MCF 10A (cell line): ENCODE measurements at places on chromosomes 13 and 19. TPM values are rescaled to one million over a fixed set of nuclear protein-coding genes. Genes with fewer than 3 reads are reported as not detected.

The FARSA gene
- total RNA-seq: 78.6 and 107 TPM in 2 replicates

The APOC1 gene
- total RNA-seq: 1.1 and 2.7 TPM in 2 replicates

The IFNL1 gene
- not detected in 2 replicates for total RNA-seq

The KCNK6 gene
- 5.3 and 6.2 TPM in 2 replicates for total RNA-seq

DNA sequence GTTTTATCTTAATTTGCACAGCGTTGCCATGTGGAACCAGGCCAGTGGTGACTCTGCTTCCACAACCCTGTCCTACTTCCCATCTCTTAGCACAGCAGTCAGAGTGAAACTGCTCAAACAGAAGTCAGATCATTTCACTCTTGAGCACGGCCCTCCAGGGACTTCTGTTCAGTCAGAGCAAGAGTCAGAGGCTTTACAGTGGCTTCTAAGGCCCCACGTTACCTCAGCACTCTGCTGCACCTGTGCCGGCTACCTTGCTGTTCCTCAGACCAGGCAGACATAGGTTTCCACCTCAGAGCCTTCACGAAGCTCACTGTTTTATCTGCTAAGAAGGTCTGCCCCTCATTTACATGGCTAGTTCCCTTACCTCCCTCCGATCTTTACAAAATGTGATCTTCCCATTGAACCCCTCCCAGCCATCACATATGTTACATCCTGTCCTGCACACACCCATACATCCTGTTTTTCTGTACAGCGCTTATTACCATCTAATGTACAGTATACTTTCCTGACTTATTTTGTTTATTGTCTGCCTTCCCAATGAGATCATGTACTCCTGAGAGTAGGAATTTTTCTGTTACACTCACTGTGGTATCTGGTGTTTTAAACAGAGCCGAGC is 41.6 kb downstream of the TM9SF2 start:
- DNase-seq: no peak

GRCh38 chr19:49808711-49809159 is 4.4 kb downstream of the FUZ start:
- DNase-seq: peak; percentile 42

DNA sequence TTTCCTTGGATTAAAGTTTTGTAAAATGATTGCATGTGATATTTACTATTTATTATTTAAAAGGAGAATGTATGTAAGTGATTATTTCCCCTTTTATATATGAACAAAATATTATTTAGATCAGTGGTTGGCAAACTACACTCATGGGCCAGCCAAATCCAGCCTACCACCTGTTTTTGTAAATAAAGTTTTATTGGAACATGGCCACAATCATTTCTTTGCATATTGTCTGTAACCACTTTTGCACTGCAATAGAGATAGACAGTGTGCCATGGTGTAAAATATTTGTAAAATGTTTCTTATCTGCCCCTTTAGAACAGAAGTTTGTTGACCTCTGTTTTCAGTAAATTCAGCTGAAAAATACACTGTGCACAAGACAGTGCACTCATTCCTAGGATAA is 426.4 kb downstream of the MYO16 start:
- no peak for DNase-seq

GRCh38 chr13:102176846-102177245 is 225.0 kb downstream of the FGF14 start:
- DNase-seq: no peak

DNA sequence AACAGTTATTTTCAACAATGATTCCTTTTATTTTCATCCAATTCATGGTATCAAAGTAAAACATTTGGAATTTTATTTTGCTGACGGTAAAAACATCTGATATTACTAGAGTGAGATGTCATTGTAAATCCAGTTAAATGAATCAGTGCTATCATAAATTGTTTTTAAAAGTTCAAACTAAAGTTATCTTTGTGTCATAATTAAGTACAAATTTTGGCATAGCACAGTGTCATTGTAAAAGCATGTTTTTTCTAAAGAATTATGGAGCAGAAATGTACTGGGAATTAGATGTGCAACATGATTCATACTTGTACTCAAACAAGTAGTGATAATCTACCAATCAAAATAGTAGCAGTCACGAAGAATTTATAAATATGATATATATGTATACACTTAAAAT is 92.8 kb downstream of the FAM216B start:
- DNase-seq: no peak

DNA sequence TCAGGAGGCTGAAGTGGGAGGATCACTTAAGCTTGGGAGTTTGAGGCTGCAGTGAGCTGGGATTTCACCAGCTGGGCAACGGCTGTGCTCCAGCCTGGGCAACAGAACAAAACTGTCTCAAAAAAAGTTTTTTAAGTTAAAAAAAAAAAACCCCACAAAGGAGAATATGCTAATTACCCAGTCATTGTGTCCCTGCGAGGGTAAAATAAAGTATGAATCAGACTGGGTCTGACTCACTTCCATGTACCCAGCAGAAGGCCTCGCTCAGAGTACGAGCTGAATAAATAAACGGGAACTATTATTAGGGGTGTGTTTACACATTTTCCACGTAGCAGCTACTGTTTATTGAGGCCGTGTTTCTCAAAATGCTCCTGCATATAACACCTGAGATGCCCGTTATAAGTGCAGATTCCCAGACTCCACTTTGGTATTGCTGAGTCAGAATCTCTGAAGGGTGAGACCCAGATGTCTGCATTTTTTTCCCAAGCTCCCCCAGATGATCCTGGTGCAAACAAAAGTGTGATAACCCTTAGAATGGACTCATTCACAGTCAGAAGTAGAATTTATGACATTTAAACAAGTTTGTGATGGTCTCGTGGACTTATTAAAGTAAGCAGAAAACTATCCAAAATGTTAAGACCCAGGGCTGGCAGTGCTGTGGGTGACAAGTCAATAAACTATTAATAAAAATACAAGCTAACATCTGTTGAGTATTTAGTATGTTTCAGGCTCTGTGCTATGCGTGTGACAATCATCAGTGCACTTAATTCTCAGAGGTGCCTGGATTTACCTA is 28.2 kb downstream of the KCNC3 start:
- peak; percentile 78 for DNase-seq

DNA sequence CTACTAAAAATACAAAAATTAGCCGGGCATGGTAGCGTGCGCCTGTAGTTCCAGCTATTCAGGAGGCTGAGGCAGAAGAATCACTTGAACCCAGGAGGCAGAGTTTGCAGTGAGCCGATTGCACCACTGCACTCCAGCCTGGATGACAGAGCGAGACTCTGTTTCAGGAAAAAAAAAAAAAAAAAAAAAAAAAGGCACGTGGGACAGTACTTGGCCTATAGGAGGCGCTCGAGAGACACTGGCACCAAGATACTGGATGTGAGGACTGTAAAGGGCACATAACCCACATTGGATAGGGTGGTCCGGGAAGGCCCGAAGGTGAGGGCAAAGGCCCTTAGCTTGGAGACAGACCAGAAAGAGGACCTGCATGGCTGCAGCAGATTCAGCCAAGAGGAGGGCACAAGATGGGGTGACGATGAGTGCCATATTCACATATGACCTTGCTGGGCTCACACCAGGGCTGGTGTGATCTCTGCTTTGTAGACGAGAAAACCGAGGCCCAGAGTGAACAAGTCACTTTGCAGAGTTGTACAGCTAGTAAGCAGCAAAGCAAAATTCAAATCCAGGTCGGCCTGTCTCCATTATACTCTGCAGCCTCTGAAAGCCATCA is 89.4 kb downstream of the DPF1 start:
- peak; percentile 69 for DNase-seq

GRCh38 chr13:48334534-48335127 is 31.1 kb downstream of the RB1 start:
- DNase-seq: peak; percentile 56

DNA sequence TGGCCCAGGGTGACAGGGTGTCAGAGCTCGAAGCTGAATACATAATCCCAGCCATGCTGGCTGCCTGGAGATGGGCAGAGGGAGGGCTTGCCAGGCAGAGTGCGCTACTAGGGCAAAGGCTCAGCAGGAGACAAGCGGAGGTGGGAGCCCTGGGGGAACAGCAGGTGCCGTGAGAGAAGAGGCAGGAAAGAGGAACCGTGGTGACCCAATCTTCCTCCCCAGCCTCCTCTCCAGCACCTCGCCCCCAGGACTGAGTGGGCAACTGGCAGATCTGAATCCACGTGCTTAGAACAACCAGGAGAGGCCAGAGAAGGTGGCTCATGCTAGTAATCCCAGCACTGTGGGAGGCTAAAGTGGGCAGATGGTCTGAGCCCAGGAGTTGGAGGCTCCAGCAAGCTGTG is 11.0 kb upstream of the CCL25 start:
- no peak for DNase-seq

DNA sequence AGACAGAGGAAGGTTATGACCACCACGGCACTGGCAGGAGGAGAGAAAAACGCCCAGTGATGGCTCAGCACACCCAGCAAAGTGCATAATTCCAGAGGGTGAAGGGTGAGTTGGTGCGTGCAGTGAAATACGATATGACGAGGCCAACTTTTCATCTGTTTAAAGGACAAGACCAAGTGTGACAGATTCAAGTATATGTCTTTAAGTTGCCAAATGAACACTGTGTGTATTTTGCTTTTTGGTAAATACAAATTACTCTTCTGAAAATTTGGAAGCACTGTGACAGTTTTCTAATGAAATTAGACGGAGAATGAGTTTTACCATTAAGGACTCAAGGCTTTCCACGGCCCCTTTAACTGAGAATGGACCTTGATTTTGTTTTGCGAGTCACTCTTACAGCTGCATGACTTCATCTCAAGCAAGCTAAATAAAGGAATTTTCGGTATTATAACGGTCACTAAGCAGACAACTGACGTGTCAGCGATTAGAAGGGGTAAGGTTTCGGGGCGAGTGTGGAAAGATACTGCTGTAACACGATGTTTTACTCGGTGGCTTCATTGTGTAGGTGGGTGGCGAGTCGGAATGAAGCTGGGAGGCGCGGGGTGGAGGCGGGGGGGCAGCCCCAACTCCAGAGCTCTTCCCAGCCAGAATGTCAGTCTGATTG is 22.8 kb downstream of the COL4A2 start:
- DNase-seq: no peak

DNA sequence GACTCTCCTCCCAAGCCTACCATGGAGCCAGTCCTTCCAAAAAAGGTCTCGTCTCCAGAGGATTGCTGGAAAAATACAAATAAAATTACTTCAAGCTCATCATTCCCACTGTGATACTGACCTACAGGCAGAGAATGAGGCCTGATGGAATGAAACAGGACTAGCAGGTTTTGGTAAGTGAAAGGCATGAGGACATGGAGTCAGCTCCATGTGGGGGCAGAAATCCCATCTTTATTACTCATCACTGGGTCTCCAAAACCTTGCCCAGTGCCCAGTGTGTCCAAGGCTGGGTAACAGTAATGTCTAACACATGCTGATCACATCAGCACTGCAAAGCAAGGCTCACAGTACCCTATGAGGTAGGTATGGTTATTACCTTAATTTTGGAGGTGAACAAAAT is 235.4 kb downstream of the DNAJC15 start:
- no peak for DNase-seq

- peak; percentile 40 for DNase-seq
Measured at GRCh38 chr13:108176685-108177274, 38.6 kb downstream of the LIG4 start.

DNA sequence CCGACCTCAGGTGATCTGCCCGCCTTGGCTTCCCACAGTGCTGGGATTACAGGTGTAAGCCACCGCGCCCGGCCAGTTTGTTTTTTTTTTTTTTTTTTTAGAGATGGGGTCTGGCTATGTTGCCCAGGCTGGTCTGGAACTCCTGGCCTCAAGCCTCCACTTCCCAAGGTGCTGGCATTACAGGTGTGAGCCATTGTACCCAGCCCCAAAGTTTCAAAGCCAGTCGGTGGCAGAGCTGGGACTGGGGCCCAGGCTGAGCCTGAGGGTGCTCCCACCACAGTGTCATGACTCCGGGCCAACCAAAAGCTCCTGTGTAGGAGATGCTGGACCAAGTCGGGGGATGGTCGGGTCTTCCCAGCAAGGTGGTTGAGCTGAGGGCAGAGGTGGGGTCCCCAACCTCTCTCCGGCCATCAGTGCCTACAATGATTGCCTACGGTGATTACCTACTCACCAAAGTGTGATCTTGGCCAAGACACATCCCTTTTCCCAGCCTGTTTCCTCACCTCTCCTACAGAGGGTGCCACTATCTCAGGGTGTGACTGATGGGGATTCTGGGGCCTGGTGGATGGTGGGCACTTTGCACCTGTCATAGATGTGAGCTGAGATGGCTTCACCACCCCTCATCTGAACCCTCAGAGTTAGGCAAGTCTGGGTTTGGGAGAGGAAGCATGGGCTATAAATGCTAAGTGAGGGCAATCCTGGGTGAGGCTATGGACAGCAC is 5.9 kb upstream of the SAMD1 start:
- DNase-seq: no peak

GRCh38 chr19:37902668-37903067 is 3.7 kb downstream of the WDR87 start:
- DNase-seq: peak; percentile 88
